ENCODE measurements at places on chromosomes 1 and 21.

DNA sequence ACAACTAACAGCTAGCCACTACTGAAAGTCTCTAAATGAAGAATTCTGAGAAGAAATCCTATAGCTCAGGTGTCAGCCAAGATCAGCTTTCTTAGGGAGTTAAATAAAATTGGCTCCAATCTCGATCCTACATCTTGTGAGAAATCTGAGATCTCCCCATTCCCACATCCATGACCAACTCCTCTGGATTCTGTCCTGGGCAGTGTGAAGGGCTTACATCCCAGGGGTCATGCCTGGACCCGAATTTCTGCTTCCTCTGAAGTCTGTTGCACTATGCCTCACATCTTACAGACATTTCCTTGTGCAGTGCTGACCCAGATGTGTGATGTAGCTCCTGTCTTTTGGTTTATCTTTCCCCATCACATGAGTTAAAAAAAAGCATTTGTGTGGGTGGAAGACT is 4.8 kb upstream of the TNN start:
- DNase-seq: no peak

DNA sequence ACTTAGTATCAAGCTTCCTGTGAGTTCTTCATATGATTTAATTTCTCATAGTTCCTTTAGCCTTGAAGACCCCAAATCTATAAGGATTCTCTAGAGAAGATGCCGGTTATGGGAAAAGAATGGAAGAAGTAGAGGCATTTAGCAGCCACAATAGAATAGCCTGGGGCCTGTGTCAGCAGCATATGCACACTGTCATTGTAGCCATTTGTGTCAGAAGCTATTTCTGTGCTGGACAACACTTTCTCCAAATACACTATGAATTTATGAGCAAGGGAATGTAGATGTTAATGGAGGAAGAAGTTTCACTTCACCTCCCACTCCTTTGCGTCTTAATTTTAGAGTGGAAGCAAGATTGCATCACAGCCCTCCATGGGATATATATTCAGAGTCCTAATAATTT is 17.4 kb downstream of the JAM2 start:
- no peak for DNase-seq

DNA sequence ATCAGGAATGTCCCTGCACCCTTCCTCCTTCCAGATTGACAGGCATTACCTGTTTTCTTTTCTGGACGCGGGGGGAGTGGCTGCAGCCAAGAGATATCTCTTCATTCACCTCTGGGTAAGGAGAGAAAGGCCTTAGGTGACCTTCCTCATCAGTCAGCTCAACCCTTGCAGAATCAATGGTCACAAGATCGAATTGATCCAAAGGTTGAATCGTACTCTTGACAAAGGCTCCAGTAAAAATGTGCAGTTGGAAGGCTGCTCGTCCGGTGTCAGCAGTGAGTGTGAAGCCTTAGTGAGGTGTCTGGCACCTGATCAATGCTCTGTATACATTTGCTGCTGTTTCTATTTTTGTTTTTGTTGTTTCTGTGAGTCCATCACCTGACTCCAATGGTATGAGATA is 282.6 kb upstream of the AJAP1 start:
- DNase-seq: no peak

DNA sequence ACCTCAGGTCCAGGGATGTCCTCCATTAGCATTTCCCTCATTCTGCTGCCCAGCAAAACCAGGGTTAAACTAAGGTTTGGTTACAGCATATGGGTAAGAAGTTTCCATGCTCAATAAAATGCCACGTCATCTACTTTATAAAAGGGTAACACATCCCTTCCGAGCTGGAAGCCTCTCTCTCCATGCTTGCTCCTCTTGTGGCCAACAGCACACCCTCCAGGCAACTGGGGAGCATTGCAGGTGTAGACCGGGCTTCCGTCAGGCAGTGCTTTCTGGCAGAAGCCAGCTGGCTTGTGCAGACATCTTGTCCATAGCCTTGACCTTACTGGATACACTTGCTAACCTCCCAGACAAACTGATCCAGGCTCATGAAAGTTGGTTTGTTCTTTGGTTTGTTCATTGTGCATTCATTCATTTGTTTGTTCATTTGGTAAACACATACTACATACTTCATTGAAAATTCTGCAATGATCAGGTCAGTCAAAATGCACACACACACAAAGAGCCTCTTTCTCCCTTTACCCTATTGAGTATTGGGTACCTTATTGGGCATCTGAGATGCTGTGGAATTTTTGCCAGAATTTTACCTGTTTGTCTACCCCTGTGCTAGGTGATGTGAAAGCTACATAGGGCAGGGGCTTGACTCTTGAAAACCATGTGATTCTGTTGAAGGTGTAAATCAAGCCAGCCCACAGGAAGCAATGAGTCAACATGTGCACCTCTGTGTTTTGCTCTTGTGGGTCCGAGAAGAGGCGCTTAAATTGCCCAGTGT is 422.8 kb downstream of the CAMTA1 start:
- DNase-seq: no peak

DNA sequence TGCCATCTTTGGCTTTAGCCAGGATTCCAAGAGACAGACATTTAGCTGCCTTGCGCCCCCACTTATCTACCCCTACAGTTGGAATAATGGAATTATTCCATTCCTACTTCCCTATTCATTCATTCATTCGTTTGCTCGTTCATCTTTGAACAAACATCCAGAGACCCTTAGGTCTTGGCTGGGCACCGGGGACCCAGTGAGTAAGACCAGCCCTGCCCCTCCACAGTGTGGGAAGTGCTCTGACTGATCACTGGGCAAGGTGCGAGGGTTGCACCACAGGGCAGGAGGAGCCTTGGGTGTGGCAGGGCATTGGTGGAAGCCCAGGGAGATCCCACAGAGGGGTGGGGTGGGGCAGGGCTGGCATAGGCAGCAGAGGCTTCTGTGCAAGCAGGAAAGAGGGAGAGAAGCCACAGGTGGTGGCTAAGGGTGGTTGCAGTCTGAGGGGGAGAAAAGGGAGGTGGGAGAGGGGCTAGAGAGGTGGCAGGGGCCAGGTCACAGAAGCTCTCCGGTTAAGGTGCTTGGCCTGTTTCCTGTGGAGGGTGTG is 35.0 kb upstream of the TMEM61 start:
- DNase-seq: no peak

DNA sequence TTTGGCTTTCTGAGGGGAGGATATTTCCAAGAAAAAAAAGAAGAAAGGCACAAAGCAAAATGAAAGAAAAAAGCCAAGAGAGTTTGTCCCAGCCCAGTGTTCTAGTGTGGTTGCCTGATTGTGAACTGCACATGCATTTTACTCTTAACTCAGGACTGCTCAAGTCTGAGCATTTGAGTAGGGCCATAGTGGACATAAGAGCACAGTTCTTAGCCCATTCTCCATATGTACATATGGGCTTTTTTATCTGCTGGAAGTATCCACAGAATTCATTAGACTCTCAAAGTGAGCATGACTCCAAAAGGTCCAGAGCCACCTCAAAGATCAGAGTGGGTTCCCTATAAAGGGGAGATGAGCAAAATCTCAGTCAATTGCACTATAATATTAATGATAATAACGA is 13.6 kb upstream of the DDX59 start:
- no peak for DNase-seq

DNA sequence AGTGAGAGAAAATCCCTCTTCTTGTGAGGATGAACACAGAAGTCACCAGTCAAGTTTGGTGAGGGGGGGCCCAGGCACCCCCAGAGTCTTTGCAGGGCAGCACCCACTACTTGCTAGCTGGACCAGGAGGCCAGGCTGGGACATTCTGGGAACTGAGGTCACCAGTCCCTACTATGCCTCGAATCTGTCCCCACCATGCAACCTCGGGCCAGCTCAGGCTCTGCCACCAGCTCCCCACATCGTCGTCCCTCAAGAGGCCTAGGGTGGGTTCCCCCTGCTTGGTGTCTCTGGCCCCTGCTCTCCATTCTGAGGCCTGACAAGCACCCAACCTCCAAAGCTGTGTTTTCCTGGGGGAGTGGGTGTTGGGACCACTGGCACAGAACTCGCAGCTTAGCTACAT is 22.2 kb upstream of the ZNF678 start:
- DNase-seq: no peak

DNA sequence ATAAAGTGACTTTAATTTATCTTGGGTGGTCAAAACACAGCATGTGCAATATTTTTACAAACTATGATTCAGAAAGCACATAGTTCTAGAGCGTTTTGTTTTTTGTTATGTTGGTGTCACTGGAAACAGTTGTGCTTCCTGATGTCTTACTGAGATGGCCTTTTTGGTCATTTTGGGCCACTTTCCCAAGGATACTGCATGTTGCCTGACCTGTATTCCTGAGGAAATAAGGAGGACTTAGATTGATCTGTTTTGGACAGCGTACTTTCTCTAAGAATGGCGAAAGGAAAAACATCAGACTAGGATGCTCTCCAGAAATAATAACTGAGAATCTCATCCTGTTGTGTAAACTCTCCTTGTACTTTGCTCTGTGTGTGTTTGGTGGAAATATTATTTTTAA is 451.2 kb downstream of the USP25 start:
- no peak for DNase-seq

DNA sequence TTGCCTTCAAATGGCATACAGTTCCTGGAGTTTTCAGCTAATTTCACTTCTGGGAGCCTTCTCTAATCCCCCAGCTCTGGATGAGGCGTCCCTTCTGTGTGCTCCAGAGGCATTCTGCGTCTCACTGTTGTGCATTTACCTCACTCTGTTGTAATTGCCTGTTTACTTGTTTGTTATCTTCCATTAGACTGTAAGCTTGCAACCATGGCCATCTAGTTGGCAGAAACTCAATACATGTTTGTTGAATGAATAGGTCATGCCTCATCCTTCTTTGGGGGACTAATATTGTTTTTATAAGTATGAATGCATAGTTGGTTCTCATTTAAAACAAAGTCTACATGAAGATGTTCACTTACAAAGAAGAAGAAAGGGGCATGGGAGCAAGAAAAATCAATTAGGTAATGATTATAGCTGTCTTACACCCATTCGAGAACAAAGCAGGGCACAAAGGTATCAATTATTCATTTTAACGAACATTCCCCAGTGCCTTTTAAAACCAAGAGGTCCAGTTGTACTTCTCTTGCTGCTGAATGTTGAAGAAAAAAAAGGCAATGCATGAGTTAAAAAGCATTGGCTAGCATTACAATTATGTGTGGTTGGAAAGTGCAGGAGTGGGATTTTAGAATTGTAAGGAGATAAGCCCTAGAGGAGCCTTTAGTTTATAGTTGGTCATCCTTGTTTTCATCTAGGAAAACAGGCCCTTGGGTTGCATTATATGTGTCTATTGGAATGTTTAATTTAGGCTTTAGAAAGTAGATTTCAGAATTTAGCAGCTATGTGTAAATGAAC is 6.0 kb downstream of the RGL1 start:
- no peak for DNase-seq

DNA sequence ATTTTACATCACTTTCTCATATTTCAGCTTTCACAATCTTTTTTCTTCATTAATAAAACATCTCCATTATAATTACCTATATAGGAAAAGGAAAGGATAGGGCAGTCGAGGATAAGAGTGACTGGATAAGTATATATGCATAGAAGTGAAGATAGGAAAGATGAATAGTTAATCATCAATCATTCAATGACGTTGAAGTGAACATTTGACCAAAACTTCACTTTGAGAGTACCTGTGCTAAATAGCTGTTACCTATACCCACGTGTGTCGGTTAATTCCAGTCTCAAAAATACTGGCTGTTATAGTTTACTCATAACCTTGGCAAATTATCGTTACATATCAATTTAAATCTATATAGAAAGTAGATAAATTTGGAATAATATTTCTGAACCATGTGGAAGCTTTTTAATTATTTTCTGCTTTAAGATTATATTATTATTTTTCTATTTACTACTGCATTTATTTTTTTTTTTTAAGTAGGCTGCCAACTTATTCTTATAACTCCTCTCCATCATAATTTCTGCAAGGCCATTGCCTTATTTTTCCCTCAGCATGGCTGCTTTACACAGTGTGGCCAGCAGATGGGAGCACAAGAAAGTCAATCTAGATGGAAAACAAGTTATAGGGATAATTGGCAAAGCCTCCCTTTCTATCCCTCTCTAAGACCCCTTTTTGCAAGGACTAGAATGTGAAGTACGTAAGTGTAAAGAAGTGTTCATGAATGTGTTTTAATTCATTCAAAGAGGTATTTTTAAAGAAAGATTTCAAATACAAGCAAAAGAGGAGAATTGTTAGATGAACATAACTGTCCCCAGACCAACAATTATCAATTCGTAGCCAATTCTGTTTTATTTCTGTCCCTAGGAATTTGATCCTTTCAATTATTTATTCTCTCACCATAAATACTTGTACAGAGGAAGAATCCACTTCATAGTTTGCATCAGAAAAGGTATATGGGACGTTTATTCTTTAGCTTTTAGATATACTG is 290.4 kb downstream of the KCNT2 start:
- no peak for DNase-seq

DNA sequence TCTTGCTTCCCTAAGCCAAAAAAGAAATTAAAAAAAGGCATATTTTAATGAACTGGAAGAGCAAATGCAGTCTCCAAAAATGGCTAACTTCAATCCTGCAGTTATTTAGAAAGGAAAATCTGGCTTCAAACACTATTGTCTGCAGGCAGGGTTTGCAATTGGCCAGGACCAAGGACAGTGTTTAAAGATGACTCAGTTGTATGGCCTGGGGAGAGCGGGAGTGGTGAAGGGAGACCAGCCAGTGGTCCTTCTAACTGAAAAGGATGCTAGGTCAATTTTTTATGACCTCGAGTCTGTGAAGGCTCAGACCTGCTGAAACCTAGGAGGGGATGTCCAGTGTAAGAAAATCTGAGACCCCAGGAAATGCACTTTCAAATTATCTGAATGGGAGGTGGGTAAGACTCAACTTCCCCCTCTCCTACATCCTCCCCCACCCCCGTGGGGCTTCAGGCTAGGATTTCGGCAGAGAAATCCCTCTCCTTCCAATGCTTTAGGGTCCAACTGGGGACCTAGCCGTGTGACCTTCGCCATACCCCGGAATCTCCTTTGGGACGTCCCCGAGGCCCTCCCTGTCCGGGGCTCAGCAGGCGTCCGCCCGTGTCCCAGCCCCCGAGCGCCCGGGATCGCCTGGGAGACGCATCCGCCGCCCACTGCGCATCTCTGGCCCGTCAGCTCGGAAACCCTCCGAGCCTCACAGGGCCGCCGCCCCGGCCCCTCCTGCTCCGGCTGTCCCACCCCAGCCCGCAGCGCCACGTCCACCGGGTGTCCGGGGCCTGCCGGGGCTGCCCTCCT is 602 bp upstream of the RIMKLA start:
- DNase-seq: peak; percentile 4

DNA sequence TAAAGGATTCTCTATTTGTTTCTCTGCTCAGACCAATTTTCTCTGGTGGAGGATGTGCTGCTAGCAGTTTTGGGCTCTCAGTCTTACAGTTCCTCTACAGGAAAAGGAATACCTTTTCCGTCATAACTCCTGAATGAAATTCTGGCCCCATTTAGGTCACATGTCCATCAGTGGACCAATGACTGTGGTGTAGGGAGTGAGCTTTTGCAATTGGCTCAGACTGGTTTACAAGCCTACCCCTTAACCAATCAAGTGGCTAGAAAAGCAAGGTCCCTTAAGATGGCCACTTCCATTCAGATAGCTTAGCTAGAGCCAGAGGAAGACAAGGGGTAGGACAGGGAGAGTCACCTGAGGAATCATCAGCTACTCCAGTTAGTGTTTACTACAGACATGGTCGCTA is 16.4 kb upstream of the ZNF281 start:
- DNase-seq: no peak
